ENCODE measurements at places on chromosomes 1 and 21.

- DNase-seq: no peak
Measured at GRCh38 chr1:54551891-54552290, 3.9 kb downstream of the ACOT11 start.

DNA sequence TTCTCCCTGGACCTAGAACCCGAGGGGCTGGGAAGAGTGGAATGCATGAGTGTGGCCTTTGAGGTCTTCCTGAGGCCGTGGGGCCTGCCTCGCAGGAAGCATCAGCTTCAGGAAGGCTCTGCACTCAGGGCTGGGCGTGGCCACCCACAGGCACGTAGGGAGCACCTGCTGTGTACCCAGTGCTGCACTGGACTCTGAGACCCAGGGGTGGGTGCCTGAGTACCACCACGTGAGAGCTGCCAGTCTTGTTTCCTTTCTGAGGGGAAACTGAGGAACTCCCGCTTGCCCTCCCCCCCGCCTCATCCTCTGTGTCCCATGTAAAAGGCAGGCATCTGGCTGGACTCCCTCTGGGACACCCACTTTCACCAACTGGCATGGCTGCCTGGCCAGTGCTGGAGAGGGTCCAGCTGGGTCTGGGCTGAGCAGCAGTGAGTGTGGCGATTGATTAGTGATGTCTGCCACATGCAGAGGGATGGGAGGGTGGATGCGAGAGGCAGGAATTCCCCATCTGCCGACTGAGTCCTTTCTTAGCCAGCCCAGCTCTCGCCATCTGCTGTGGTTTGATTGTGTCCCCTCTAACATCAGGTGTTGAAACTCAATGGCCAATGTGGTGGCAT is 30.2 kb upstream of the TTC34 start:
- no peak for DNase-seq

GRCh38 chr21:41465176-41465781 is 39.2 kb downstream of the MX1 start:
- no peak for DNase-seq

GRCh38 chr1:119475866-119476439 is 31.1 kb upstream of the HSD3B1 start:
- DNase-seq: peak; percentile 37

DNA sequence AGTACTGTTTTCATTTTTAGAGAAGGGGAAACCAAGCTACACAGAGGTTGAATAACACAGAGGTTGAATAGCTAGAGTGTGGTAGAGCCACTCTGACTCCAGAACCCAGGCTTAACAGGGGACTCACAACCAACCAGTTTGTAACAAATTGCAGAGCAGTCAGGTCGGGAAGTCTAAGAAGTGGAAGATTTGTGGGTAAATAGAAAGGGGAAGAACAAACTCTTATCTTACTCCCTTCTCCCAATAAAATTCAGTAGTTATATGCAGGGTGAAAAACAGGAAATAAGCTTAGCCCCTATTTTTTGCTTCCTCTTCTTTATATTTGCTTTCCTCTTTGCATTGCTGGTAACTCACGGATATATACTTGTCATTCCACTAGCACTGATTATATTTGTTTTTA is 23.2 kb downstream of the CDC42 start:
- DNase-seq: no peak

- DNase-seq: no peak
Measured at GRCh38 chr1:229105109-229105508, 165.8 kb upstream of the RAB4A start.

GRCh38 chr1:72997041-72997440 is 714.7 kb upstream of the NEGR1 start:
- DNase-seq: no peak

- DNase-seq: no peak
Measured at GRCh38 chr21:46323227-46323709, 402 bp downstream of the C21orf58 start.

GRCh38 chr1:169465281-169465680 is 20.5 kb downstream of the SLC19A2 start:
- no peak for DNase-seq

- DNase-seq: no peak
Measured at GRCh38 chr1:188027613-188028012, 1198.9 kb downstream of the PLA2G4A start.

GRCh38 chr1:109838838-109839240 is 71.8 kb upstream of the CSF1 start:
- DNase-seq: no peak

DNA sequence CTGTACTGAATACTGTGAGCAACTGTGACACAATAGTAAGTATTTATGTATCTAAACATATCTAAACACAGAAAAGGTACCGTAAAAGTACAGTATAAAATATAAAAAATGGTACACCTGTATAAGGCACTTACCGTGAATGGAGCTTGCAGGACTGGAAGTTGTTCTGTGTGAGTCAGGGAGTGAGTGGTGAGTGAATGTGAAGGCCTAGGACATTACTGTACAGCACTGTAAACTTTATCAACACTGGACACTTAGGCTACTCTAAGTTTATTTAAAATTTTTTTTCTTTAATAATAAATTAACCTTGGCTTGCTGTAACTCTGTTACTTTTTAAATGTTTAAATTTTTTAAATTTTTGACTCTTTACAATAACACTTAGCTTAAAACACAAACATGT is 24.5 kb upstream of the SHCBP1L start:
- DNase-seq: no peak

- DNase-seq: peak; percentile 65
Measured at GRCh38 chr1:114353262-114353661, 157.7 kb downstream of the TRIM33 start.

- peak; percentile 66 for DNase-seq
Measured at GRCh38 chr1:33655496-33655895, 183.1 kb downstream of the ZSCAN20 start.

- no peak for DNase-seq
Measured at GRCh38 chr1:48356901-48357300, 115.1 kb downstream of the SPATA6 start.

DNA sequence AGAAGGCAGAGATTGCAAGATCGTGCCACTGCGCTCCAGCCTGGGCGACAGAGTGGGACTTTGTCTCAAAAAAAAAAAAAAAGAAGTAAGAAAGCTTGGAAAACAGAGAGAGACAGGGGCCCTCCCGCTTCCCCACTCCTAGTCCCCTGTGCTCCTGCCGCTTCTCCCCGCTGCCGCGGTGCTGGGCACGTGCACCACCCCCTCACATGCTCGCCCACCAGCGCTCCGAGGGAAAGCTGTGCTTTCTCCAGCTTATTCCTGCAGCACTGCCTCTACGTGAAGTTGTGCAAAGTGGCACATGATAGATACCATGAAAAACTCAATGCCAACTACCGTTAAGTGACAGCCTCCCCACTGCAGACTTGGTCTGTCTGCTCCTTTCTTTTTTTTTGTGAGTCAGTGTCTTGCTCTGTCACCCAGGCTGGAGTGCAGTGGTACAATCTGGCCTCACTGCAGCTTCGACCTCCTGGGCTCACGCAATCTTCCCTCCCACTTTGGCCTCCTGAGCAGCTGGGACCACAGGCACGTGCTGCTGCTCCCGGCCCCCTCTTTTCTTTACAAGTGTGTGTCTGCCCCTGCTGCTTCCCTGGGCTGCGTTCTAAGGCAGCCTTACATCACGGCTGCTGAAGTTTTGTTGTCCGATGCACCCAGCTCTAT is 15.4 kb downstream of the SLX9 start:
- DNase-seq: no peak

DNA sequence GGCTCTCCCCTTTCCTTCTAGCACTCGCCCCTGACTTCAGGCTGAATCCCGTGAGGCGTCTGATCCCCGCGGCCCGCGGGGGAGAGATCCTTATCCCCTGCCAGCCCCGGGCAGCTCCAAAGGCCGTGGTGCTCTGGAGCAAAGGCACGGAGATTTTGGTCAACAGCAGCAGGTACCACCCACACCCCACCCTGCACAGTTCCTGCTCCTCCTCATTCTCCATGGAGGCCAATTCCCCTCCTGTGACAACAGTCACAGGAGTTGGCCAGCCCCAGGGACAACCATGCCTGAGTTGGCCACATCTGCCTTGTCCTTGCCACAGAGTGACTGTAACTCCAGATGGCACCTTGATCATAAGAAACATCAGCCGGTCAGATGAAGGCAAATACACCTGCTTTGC is 20.0 kb downstream of the TMEM81 start:
- no peak for DNase-seq

DNA sequence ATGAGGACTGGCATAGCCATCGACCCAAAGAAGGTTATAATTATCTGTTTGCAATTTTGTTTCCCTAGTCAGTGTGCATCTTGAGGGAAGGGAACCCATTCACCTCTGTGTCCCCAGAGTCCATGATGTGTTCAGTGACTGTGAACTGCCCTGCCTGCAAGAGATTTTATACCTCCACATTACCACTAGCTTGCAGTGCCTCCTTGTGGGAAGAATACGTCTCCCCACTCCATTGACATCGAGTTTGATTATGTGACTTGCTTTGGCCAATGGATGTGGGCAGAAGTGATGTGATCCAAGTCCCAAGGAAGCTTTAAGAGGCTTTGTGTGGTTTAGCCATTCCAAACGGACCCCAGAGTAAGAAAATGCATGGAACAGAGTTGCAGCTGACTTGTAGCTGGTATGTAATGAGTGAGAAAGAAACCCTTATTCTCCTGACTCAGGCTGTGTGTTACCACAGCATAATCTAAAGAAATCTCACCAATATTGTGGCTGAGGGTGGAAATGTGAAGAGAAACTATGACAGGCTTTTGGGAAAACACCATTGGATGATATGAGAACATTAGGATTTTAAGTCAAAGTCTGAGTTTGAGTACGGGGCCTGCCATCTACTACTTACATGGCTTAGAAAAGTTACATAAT is 47.8 kb upstream of the NRDC start:
- no peak for DNase-seq

- no peak for DNase-seq
Measured at GRCh38 chr1:115912116-115912515, 64.2 kb upstream of the SLC22A15 start.

DNA sequence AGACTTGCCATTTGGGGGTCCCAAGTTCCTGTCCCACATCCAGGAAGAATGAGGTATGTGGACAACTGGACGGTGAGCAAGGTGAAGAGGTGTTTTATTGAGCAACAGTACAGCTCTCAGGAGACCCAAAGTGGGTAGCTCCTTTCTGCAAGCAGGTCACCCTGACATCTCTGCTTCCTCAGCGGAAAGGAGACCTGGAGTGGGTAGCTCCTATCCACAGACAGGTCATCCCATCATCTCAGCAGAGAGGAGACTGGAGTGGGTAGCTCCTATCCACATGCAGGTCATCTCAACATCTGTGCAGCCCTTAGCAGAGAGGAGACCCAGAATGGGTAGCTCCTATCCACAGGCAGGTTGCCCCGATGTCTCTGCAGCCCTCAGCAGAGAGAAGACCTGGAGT is 13.8 kb upstream of the FNBP1L start:
- DNase-seq: no peak

- no peak for DNase-seq
Measured at GRCh38 chr1:225754940-225755641, 22.5 kb upstream of the SRP9 start.

GRCh38 chr1:63799820-63800219 is 26.0 kb downstream of the ROR1 start:
- no peak for DNase-seq

DNA sequence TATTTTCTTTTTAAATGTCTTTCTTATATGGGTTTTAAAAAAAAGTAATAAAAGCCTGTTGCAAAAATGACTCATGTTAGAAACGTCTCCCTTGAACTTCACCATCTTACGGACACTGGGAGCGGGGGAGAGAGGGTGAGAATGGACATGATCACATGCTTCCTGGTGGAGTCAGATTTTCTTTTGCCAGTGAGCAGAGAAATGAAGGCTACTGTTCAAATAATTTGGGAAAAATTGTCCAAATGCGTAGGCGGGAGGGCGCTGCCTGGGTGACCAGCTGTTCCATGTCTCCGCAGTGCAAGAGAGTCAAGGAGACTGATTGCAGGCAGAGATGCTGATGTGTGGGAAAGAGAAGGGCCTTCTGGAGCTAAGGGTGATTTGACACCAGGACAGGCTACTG is 23.1 kb downstream of the EIF2D start:
- no peak for DNase-seq

DNA sequence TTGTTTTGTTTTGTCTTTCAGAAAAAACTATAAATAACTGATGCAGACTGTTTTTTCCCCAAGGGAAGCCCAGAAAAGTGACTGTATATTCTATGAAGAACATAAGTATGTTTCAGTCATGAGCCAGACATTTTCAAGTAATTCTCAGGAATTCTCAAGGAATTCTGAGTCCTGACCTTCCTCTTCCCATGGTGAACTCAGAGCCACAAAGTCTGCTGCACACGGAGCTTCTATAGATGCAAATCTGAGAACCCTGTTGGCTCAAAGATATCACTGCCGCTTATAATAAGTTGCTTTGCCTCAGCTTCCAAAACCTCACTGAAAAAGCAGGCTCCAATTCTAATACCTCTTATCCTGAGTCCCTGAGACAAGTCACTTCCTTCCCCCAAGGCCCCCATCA is 418.5 kb upstream of the RUNX1 start:
- DNase-seq: no peak

GRCh38 chr1:53439337-53440207 is 19.6 kb upstream of the DMRTB1 start:
- DNase-seq: no peak

DNA sequence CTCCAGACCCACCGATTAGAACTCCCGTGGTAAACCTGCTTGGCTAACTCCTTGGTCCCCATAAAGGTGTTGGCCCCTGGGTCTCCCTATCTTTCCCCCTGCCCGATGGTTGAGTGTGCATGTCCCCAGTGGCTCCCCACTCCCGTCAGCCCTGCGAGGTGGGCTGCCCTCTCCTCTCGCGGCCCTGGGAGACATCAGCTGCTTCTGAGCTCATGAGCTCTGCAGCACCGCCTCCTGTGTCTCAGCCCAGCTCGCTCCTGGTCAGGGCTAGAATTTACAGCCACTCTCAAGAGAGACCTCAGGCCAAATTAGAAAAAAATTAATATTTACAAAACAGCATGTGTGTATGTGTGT is 15.9 kb upstream of the ZBTB21 start:
- no peak for DNase-seq

DNA sequence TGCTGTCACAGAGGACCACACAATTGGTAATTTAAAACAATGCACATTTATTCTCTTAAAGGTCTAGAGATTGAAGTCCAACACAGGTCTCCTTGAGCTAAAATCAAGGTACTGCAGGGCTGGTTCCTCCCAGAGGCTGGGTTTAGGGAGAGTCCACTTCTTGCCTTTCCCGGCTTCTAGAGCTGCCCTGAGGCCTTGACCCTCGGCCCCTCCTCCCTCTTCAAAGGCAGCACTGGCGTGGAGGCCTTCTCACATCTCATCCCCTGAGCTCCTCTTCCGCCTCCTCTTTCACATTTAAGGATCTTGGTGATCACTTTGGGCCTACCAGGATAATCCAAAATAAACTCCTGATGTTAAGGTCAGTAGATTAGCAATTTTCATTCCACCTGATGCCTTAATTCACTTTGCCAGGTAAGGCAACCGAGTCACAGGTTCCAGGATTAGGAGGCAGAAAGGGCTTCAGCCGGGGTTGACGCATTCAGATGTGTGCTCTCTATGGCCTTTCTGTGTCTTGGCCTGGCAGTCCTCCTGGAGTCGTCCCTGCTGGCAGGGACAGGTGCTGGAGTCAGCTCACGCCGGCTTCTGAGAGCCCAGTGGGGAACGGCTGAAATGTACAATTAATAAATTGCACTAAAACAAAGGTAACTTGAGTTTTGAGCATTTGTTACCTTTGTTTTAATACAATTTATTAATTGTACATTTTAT is 61.2 kb upstream of the ABCG1 start:
- no peak for DNase-seq

GRCh38 chr1:34409689-34410229 is 233.1 kb downstream of the C1orf94 start:
- DNase-seq: no peak

GRCh38 chr1:180157108-180157507 is 2.4 kb downstream of the QSOX1 start:
- DNase-seq: no peak

Measured in NCI-H1092 (cell line).